ENCODE measurements at places on chromosomes 2 and 18.
A peak's percentile ranks its signal among the peaks of the same experiment; 100 is the strongest.

DNA sequence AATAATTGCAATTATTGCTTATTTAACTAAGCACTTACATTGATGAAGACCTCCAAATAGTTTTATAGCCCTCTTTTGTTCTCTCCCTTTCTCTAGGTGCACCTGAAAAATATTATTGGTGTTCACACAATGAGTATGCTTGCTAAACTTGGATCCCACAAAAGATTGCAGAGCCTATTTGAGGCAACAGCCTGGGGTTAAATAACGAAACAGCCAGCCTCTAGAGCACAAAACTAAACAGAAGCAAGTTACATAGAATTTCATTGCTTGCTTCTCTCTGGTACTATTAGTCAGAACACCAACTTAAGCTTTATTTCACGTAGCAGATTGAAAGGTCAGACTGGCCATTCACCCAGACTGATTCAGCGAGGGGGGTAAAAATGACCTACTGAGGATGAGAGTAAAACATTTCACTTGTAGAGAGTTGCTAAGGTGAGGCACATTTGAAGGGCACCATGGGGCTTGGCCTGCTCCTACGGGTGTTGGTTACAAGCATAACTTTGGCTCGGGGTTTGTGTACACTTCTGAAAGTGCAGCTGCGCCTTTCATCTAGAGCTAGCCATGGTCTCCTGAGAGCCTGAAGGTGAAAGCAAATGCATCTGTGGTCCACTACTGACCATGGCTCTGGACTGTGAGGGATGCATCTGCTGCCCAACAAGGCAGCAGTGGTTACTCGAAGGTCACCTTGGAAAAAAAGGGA is 225.1 kb upstream of the LRRTM1 start:
- no peak for DNase-seq

- no peak for DNase-seq
Measured at GRCh38 chr2:147013696-147014392, 831.0 kb upstream of the ACVR2A start.

DNA sequence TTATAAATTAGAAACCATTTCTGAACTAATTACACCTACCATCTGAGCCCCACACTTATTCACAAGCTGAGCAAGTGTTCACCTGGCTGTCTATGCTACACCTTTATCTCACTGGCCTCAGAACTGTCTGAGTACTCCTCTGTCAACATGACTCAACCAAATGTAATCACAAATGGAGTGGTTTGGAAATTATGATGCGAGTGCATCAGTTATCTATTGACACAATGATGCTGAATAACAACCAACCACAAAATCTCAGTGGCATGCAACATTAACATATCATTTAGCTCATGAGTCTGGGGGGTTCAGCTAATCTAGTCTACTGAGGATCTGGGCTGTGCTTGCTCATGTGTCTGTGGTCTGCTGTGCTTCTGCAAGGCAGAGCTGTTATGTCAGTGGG is 184.2 kb upstream of the NXPH2 start:
- no peak for DNase-seq

DNA sequence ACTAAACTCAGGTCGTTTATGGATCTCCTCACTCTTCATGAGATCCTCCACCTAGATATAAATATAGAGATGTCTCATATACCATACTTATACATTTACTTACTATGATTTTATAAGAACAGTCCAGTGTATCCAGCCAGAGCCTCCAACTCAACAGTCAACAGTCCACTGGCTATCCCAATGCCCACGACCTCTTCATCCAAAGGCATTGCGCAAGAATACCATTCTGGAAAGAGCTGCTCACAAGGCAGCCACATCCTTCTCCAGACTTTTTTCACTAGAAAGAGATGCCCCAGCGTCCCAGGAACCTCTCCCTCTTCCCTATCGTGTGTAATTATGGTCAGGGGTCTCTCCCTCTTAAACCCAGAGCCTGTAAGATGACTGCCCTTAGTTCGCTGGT is 448.8 kb downstream of the LRATD1 start:
- no peak for DNase-seq

DNA sequence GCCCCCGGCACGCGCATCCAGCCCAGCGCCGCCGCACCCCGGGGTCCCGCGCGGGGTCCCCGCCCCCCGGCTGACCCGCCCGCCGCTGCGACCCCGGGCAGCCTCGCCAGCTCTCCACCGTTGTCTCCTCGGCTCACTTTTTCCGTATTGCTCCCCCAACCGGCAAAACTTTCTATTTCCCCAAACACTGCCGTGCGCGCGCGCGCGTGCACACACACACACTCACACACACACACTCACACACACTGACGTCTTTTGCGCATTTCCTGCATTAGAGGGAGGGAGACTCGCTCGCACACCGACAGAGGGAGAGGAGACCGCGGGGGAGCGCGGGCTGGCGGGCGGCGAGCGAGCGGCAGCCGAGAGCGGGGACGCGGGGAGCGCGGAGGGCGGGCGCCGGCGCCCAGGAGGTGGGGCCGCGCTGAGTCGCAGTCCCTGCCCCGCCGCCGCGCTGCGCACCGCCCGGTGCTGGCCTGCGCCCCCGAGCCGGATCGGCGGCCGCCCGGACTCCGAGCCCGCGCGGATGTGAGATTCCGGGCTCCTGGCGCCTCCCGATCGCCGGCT is 542 bp upstream of the PRKCE start:
- peak; percentile 92 for DNase-seq

GRCh38 chr2:133485868-133486267 is 82.4 kb downstream of the NCKAP5 start:
- no peak for DNase-seq

DNA sequence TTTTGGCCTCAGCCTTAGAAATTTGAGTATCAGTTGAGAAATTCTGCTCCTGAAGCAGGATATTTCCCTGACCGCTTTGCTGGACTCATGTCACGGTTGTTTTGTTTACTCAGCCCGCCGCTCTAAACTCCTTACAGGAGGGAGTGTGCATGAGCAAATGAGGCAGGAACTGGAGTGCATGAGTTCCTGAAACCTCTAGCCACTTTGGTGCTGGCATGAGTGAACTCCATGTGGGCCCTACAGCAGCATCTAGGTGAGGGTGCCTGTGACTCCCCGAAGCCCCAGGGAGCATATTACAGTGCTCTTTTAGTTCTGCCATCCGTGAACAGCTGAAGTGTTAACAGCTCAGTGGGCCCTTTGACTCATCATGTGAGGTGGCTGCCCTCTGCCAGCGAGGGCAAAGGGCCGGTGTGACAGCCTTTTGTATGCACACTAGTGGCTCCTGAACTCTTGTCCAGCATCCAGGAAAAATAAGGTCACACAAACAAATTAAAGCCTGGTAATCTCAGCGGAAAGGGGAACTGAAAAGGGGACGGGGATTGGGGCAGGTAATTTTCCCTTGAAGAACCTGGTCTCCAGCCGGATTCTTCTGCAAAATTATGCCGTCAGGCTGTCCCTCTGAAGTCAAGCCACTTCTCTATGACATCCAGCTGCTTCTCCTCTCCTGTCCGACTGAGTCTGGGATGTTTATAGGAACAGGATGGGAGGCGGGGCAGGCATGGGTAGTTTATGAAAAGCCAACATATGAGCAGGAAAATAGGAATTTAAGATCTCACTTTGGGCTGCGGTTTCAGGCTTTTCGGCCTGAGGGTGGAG is 1668.7 kb downstream of the SUCLG1 start:
- no peak for DNase-seq

DNA sequence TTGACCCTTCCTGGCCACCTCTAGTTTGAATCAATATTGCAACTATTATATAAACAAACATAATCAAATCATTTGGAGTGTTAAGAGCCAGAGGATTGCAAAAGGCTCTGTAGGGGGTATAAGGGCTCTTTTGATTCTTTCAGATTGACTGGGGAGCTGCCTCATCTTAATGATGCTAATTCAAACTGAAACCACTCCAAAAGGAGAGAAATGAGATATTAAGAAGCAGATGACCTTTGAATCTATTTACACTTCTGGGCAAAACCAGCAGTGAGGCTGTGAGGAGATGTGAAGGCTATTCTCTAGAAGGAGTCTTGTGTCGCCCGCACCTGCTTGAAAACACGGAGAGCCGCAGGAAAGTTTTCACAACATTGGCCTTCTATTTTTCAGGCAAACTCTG is 311.2 kb upstream of the CRIM1 start:
- DNase-seq = no peak

DNA sequence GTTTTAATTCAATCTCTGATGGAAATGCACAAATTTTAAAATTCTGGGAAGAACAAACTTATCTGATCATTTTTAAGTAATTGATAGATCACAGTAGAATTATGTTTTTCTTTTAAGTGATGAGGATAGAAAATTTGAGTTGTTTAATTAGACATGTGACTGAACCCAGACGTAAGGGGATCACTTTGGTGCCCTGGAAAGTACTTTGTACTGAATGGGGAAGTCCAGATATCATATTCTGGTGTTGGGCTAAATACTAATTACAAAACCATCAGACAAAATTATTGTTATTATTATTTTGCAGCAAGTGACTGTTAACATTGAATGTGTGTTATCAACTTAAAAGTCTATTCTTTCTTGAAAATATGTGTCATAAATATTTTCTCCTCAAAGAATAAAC is 994.6 kb downstream of the TSN start:
- DNase-seq = no peak

- DNase-seq = no peak
Measured at GRCh38 chr2:151733771-151734672, at the start of gene NEB. TSS of gene NEB (minus strand) at chr2:151734476. CDS start at chr2:151733156, 1,320 bp downstream.

- DNase-seq = no peak
Measured at GRCh38 chr2:128396500-128396891, 77.8 kb upstream of the HS6ST1 start.

DNA sequence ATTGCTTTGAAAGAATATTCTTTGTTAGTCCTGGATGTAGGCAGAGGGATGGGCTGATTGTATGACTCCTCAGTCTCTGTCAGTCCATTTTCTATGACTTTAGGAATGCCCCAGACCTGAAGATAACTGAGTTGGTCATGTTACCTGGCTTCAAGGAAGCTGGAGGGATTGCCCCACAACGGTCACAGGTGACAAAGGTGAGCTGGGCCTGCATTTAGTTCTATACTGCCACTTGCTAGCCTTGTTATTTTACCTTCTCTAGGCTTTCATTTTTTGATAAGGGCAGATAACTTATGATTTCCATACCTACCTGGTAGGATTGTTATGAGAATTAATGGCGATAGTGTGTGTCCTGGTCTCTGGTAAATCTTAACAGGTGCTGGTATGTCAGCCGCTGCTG is 260.1 kb downstream of the PRKCE start:
- no peak for DNase-seq

GRCh38 chr18:49596687-49597086 is 34.8 kb downstream of the LIPG start:
- DNase-seq = no peak
